ENCODE measurements at places on chromosomes 16 and 17. TPM values are rescaled to one million over a fixed set of nuclear protein-coding genes. Genes with fewer than 3 reads are reported as not detected.
A peak's percentile ranks its signal among the peaks of the same experiment; 100 is the strongest.

GRCh38 chr16:84854759-84855158 lies 35.0 kb downstream of the CRISPLD2 start:
- no peaks in the 10 kb centered on the region for H3K36me3 ChIP-seq
- no peak for DNase-seq
- no peak overlapping the region for H3K27ac ChIP-seq

GRCh38 chr16:88844419-88845036 lies 12.2 kb downstream of the GALNS start:
- H3K27ac ChIP-seq, result no peak overlapping the region
- H3K4me1 ChIP-seq, result no peaks in the 10 kb centered on the region
- DNase-seq, result no peak
- no peaks in the 10 kb centered on the region for H3K27me3 ChIP-seq
- H3K36me3 ChIP-seq, result no peaks in the 10 kb centered on the region
- H3K4me3 ChIP-seq, result no peak overlapping the region

- H3K4me3 ChIP-seq, result peak overlapping the region; percentile 34
- no peaks in the 10 kb centered on the region for H3K27me3 ChIP-seq
- peaks cover 59% of the 10 kb centered on the region for H3K36me3 ChIP-seq
- peaks cover 46% of the 10 kb centered on the region for H3K4me1 ChIP-seq
- H3K27ac ChIP-seq, result peak overlapping the region; percentile 92
Observed at GRCh38 chr16:69166221-69166833, 20.6 kb upstream of the SNTB2 start.

Gene CRISPLD2
- total RNA-seq, result 0.41 TPM

- H3K36me3 ChIP-seq, result no peaks in the 10 kb centered on the region
- no peak for DNase-seq
- H3K27me3 ChIP-seq, result peaks cover 14% of the 10 kb centered on the region
- no peaks in the 10 kb centered on the region for H3K4me1 ChIP-seq
Observed at GRCh38 chr17:76546556-76547182, 6.8 kb downstream of the PRCD start.

DNA sequence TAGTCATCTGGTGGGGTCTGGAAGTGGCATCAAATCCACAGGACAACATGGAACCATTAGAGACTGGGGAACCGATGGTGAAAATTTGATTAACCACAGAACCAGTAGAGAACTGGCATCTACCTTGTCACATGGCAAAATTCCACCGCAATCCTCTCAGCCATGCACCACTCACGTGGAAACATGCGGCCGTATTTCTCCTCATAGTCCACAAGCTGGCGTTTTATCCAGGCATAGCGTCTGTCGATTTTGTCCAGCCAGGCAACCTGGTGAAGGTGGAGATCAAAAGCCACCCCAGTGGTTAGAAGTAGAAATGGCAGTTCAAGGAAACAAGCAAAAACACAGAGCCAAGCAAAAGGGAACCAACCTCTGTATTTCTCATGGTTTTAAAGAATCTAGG lies 87.6 kb downstream of the VPS53 start:
- H3K4me3 ChIP-seq, result no peak overlapping the region
- H3K36me3 ChIP-seq, result peaks cover 30% of the 10 kb centered on the region
- DNase-seq, result no peak
- no peaks in the 10 kb centered on the region for H3K27me3 ChIP-seq
- H3K4me1 ChIP-seq, result no peaks in the 10 kb centered on the region
- H3K27ac ChIP-seq, result no peak overlapping the region
